MM.1S (cell line): ENCODE measurements at places on chromosomes 12 and 14.

GRCh38 chr14:33834466-33835260 is 116.2 kb downstream of the EGLN3 start:
- DNase-seq = no peak

- peak; percentile 85 for DNase-seq
Measured at GRCh38 chr12:47882781-47883546, 21.8 kb downstream of the VDR start.

DNA sequence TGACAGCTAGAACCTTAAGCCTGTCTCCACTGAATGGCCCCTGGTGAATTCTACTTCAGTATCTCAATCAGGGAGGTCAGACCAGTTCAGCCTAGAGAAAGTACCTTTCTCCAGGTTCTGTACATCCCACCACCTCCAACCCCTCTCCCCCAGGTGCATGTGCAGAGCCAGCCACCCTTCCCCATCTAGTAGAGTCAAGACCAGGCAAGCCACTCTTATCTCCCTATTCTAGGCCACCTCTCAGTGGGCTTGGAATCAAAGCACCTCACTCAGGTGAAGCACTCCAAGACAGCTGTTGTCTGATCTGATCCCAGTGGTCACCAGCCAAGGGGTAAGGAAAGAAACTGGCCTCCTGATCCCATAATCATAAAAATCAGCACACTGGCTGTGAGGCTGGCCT is 340.9 kb downstream of the BCL11B start:
- DNase-seq = no peak

- no peak for DNase-seq
Measured at GRCh38 chr14:32827514-32827913, 111.2 kb upstream of the NPAS3 start.

DNA sequence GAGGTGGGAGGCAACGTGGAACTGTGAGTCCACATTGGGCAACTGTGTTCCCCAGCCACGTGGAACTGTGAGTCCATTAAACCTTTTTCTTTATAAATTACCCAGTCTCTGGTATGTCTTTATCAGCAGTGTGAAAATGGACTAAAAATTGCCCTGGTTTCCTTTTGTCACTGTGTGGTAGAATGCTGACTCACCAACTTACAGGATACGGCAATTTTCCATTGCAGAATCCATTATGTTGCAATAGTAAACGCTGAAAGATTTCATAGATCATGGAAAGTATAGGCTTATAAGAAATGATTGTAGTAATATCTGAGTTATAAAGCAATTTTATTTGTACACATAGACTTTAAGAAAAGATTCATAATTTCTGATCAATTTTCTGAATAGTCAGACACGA is 93.0 kb downstream of the GTF2A1 start:
- DNase-seq = no peak

GRCh38 chr12:24224401-24224800 is 274.9 kb upstream of the SOX5 start:
- no peak for DNase-seq

DNA sequence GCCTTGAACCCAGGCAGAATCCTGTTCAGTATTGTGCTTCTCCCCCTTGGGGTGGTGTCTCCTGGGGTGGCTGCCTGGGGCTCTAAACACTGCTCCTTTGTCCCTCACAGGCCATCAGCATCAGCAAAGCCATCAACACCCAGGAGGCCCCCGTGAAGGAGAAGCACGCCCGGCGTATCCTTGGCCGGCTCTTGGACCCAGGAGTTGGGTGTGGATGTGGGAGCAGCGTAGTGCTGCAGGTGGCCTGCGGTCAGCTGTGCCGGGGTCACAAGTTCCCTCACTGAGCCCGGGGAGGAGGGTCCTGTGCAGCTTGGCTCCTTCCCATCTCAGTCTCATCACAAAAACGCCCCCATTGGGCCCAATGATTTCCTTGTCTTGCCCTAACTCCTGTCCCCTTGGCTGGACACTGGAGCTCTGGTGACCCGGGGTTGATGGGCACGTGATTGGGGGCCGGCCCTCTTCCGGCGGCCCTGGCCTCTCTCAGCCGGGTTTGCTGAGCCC is 12.7 kb downstream of the HIP1R start:
- DNase-seq = no peak

- DNase-seq = peak; percentile 17
Measured at GRCh38 chr14:69648480-69649451, 37.4 kb downstream of the SUSD6 start.

GRCh38 chr12:116094475-116094874 is 183.0 kb downstream of the MED13L start:
- DNase-seq = no peak
